ENCODE measurements at places on chromosomes 7 and 10.

DNA sequence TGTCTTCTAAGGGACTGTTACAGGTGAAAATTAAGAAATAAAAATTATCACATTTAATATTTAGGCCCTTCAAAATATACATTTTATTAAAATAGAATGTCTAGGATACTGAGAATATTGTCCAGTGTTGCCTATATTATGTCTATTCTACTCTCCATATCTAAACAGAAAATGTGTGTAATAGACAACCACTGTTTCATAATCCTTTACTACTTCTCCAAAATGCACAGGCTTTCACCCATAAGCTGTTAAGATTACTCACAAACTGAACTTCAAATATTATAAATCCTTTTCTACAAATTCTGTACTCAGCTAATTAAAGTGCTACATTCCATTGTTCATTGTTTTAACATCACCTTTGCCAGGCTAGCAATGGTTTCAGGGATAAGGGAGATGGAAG lies 56.7 kb upstream of the TFEC start:
- DNase-seq = no peak

GRCh38 chr7:47371733-47372368 lies 210.1 kb downstream of the TNS3 start:
- DNase-seq = no peak

DNA sequence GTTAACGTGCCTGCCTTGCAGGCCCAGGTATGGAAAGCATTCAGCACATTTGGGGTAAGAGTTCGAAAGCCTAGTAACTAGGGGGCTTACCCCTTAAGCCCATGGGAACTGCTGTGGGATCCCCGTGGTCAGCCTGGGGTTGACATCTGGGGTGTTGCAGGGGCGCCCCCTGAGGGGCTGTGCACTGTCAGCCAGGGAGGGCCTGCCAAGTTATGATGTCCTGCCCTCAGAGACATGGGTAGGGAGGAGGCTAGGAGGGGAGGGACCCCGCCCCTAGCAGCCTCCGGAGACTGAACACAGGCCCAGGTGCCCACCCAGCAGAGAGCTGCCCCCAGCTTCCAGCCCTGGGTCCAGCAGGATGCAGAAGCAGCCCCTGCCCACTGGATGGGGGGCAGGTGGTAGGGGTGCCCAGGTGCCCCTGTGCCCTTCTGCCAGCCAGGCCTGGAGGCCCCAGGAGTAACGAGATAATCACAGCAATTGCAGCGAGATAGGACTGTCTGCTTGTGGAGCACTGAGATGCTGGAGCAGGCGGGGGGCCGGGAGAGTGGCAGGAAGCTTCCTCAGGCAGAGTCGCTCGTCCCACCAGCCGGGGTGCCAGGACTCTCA lies 153.3 kb downstream of the UBE2H start:
- no peak for DNase-seq

- no peak for DNase-seq
Measured at GRCh38 chr7:90320418-90320800, 695 bp downstream of the FAM237B start.

- DNase-seq = no peak
Measured at GRCh38 chr7:17988141-17988540, 39.5 kb downstream of the PRPS1L1 start.

DNA sequence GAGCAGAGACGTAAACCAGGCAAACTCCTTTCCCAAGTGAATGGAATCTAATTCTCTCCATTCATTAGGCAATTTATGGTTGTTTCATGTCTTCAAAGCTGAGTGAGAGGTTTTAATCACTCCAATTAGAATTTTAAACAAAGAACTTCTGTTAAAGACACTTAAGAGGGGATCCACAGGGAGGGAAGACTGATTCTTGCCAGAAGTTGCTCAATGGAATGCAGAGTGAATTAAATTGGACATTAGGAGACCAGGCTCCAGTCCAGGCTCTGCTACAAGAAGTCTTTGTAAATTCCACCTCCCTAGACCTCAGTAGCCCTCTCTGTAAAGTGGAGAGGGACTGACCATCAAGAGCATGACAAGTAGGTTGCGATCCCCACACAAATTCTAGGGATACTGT lies 130.7 kb upstream of the TMEM72 start:
- no peak for DNase-seq

GRCh38 chr7:107043921-107044346 lies 571 bp upstream of the PRKAR2B start:
- no peak for DNase-seq

DNA sequence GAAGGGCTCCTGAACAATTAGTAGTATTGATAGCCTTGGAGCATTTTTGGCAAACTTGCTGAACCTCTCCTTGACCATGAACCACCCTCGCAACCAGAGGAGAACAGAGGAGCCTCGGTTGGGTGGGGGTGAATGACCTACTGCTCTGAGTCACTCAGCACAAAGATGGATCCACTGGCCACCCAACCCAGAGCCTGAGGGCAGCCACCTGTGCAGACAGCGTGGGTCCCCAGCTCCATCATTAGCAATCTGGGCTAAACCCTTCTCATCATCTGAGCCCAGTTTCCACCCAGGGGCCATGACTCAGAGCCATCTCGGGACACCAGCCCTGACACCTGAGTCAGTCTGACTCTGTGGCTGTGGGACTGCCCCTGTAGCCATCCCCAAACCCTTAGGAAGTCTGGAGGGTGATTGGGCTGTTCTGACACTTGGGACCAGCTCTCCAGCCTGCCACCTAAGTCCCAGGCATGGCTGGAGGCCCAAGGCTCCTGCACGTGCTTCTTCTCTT lies 171.8 kb upstream of the GPR26 start:
- no peak for DNase-seq

GRCh38 chr10:18214691-18215563 lies 74.7 kb downstream of the CACNB2 start:
- DNase-seq = no peak

DNA sequence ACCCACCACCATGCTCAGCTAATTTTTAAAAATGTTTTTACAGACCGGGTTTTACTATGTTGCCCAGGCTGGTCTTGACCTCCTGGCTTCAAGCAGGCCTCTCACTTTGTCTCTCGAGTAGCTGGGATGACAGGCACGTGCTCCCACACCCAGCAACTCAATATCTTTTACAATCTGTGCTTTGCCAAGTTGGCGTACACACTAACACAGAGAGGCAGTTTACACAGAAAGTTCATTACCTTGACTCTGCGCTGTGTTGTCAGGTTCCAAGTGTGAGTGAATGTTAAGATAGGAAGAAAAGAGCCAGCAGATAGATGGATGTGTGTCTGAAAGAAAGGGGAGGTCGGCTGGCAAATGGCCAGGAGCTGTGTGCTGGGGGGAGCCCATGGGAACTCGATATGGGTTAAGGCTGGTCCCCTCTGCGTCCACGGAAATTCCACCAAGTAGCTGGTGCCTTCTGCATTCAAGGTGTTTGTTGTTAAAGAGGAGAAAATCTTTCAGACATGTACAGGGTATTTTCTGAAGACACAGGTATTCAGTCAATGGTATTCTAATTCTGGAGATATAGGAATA lies 299.8 kb downstream of the CAMK1D start:
- DNase-seq = no peak

- no peak for DNase-seq
Measured at GRCh38 chr10:73899423-73899822, 11.5 kb upstream of the PLAU start.

GRCh38 chr10:80504158-80504811 lies 33.4 kb upstream of the SH2D4B start:
- no peak for DNase-seq

- no peak for DNase-seq
Measured at GRCh38 chr7:101782896-101783295, 34.5 kb upstream of the CUX1 start.

DNA sequence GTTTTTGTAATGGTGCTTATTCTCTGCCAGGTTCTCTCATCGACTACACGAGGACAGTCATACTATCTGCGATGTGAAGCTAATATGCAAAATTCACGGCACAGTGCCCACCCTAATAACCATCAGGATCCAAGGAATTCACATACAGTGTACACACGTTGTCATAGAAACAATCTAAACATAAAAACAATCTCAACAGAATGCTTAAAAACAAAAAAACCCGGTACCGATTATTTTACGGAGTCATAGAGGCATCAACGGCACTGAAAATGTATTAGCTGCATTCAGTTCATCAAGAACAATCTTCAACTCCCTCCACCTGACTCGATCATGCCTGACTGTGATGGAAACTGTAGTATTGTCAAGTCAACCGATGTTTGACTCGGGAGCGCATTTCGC lies 628 bp downstream of the MRPS33 start:
- no peak for DNase-seq

GRCh38 chr10:100153239-100153825 lies 32.5 kb downstream of the ERLIN1 start:
- DNase-seq = no peak

DNA sequence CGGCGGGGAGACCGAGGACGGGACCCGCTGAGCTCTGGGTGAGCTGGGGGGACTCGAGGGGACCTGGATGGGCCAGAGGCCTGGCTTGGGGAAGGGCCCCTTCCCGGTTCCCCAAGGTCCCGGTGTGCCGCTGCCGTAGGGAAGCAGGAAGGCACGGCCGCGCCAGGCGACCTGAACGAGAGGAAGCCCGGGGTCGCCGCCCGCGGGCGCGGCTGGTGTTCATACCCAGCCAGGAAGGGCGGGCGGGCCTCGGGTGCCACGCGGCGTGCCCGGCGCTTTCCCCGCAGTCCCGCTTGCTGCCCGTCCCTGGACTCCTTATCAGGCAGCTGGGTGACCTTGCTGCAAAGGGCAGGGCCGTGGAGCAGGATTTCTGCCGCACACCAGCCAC lies 38.0 kb downstream of the ZNF777 start:
- peak; percentile 43 for DNase-seq

DNA sequence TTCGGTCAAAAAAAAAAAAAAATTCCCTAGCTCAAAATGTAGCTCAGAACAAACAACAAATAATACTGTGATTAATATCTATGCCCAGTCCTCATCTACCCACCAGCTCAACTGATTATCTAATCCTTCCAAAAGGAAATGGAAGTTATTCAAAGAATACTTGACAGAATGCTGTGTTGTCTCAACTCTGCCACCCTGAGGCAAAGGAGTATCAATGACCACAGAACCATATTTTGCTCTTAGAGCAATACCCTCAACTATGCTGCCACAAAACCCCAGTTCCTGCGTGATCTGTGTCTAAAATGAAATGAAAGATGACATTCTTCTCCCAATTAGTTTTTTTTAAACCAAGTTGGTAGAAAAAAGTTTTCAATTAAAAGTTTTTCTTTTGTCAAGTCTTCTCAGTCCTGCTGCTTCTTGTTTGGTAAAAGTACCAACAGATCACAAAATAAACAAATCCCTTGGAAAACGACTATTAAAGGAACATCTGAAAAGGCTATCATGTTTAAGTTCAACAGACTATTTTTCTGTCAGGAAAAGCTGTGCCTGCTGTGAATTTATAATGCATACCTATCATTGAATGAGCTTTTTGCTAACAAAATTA lies 21.6 kb downstream of the RBM28 start:
- no peak for DNase-seq

DNA sequence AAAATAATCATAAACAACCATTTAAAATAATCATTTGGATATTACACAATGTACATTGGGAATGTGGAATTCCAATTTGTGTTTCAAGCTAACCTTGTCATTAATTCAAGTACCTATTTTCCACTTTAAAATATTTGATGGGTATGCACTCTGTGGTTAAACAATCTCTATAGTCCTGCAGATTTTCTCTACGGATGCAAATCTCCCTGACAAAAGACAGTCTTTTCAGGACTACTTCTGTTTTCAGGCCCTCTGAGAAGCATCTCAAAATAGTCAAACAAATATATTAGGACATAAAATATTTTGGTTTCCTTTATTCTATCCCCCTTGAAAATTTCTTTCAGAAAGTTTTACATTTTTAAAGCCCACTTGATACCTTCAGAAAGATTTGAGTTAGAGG lies 735.6 kb upstream of the MBL2 start:
- no peak for DNase-seq

DNA sequence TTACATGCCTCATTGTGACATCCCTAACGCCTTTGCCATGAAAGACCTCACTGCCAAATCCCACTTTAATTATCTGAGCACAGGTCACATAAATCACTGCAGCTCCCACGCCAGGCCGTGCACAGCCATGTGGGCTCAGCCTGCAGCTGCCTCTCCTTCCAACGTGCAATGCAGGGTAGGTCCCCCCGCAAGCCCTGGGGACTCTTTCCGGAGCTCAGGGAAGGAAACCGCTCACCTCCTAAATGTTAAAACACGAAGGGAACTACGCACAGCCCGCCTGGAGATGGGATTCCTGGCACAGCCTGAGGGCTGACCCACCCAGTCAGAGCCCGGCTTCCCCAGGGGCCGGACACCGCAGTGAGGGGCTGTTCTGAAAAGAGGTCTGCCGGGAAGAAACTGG lies 128.0 kb downstream of the MAD1L1 start:
- DNase-seq = no peak

GRCh38 chr7:22435720-22436119 lies 64.3 kb downstream of the STEAP1B start:
- DNase-seq = no peak

- no peak for DNase-seq
Measured at GRCh38 chr10:73251683-73252444, 580 bp downstream of the MRPS16 start.

DNA sequence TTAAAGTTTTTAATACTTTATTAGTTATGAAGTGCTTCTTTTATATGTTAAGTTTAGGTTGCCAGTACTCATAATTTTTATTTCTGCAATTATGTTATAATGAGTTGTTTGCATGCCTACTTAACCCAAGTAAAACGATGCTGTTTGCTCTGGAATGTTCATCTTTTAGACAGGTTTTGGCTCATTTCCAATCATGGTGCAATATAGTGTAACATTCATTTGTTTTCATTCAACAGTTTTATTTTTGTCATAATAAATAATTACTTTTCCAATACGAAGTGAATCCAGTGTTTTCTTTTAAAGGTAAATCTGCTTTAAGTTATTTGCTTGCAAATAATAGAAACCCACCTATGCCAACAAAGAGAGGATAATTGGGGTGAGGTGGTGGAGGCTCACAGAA lies 22.1 kb downstream of the ARL5B start:
- DNase-seq = no peak

- DNase-seq = no peak
Measured at GRCh38 chr10:4639960-4640359, 186.0 kb upstream of the AKR1E2 start.

- peak; percentile 8 for DNase-seq
Measured at GRCh38 chr10:124994573-124995473, 52.9 kb downstream of the ZRANB1 start.

DNA sequence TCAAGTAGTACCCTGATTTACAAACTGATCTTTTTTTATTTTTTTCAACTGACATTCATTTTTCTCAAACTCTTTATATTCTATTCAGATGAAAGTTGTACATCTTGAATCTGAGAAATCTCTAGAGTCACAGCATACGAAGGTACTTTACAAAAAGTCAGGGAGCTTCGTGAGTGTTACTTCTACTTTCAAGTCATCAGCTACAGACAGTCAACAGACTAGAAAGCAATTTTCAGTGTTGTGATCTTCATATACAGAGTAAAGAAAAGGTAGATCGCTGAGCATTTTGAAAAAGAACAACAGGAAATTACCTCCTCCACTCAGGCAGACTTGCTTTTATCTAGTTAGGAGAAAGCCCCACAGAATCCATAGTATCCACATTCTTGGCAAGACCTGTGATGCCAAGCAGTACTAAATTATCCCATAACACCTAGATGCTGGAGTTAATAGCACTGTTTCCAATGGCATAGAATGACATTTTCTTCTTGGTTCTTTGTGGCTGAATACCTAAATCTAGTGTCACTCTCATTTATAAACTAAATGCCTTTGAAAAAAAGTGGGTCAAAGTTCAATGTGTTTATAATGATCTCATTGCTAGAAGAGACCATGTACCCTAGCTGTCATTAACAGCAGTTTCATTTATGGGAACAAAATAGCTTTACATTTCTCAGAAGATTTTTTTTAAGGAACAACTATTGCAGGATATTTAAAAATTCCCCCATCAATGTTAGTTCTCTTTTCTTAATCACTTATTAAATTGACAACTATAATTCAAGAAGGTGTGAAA lies 12.0 kb upstream of the ZNF800 start:
- DNase-seq = no peak
